ENCODE measurements at places on chromosomes 4 and X.

DNA sequence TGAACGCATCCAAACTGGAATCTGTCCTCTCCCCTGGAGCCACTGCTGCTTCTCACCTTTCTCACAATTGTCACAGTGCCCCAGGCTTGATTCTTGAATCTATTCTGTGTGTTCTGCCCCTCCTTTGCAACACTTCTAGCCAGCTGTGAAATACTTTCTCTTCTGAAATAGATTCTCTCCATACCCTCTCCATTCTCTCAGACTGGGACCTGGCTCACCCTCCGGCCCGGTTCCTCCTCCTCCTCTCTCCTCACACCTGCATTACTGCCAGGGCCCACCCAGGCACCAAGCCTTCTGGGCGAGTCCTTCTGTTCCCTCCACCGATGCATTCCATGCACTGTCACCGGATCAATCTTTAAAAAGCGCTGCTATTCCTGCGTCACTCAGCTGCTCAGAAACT is 336.1 kb downstream of the UNC5C start:
- DNase-seq, result no peak

DNA sequence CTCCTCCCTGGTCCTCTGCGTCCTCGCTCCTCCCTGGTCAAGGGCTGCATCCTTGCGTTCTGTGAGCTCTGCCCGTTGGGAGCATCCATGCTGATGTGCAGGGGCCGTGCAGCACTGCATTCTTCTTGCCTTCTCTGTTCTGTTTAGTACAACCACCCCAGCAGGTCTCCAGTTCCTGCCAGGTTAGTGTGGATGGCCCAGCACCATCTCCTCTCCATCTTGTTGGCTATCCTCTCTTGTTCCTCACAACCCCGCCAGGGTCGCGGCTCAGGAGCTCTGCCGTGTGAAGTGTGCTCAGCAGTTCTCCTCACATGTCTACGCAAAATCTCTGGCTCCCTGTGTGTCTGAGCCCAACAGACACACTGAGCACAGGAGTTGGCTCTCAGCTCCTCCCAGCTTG is 10.4 kb upstream of the MAEA start:
- DNase-seq, result no peak

GRCh38 chrX:38407126-38407525 is 54.7 kb downstream of the OTC start:
- no peak for DNase-seq

DNA sequence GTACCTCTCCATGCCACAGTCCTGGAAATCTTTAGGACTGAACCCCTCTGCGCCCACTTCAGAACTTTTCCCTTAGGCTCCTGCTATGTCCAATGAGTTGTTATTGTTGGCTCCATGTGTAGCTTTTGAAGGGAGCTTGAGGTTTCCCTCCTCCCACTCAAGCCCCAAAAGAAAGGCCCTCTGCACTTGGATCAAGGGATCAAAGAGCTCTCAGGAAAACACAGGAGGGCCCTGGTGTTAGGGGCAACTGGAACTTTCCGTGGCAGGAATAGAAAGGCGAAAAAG is 135.0 kb downstream of the RASL11B start:
- no peak for DNase-seq

GRCh38 chrX:54230435-54231148 is 47.5 kb upstream of the FAM120C start:
- DNase-seq, result no peak

DNA sequence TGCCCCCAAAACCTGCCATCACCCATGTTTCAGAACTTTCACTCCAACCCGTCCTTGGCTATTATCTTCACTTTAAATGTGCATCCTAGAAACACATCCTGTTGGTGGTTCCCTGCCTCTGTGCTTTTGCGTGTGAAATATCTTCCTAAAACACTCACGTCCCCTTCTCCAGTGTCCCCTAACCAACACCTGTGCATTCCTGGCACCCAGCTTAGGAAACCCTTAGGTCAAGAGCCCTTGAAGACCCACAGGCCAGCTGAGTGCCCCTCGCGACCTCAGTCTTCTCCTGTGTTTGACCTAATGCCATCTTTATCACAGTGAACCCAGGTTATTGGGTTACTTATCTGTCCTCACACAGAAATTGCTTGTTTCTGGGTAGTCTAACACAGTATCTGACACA is 117.6 kb downstream of the STK32B start:
- no peak for DNase-seq

- DNase-seq, result no peak
These were observed 443.1 kb downstream of the HNRNPD start for GRCh38 chr4:81930506-81931238.

DNA sequence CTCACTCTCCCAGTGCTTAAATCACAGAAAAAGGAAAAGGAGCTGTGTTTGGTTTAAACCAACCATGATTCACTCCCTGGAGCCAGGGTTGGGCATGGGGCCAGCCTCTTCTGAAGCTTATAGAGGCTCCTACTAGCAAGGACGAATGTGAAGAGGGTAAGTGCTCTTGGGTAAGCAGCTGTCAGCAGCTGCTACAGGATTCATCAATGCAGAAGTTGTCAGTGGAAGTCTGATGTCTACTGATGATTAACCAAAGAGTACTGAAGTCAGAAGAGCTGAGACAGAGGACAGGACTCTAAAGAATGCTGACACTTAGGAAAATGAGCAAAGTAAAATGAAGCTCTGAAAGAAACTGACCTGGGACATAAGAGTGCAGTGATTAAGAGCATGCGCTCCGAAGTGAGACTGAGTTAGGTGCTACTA is 32.7 kb upstream of the JADE1 start:
- DNase-seq, result no peak

DNA sequence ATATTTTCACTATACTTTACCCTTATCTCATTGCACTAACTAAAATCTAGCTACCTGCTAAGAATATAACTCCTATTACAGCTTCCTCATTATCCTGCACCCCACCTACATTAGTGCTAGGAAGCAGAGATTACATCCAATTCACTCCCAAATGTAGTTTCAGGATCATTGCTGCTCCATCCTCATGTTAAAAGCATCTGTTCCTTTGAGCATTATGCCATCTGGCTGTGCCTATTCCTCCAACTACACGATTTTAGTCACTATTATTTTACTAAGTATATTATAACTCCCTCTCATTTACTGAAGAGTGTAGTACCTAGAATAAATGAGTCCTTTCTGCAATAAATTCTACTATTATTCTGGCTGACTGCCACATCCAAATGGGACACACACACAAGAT is 1586.9 kb downstream of the TECRL start:
- DNase-seq, result no peak

- no peak for DNase-seq
These were observed 469.0 kb upstream of the ATOH1 start for GRCh38 chr4:93359586-93359985.

- DNase-seq, result no peak
These were observed 64.1 kb downstream of the BEND4 start for GRCh38 chr4:42088386-42088785.

DNA sequence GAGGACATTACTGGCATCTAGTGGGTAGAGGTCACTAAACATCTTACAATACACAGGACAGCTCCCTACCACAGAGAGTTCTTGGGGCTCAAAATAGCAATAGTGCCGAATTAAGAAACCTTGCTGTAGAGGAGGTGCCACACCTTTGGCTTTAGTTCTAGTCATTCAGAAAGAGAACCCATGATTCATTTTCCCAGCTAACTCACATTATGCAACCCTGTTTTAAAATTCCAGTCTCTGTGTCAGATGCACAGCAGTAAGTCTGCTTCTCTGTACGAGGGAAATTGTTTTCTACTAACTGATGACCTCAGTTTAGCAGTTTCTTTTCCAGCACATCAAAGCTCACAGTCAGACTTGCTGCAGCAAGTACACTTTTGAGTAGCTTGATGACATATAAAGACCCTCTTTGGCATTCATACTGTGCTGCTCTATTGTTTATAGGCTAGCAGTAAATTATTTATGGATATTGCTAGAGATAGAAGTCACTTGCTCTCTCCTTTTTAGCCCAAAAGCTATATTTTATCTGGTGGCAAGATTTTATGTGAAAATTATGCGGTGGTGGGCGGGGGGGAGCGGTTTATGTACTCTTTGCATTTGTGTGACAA is 487.8 kb upstream of the MAGEB18 start:
- DNase-seq, result no peak
